Vagina (tissue), 2 donors: ENCODE measurements at places on chromosomes 12 and 14.

DNA sequence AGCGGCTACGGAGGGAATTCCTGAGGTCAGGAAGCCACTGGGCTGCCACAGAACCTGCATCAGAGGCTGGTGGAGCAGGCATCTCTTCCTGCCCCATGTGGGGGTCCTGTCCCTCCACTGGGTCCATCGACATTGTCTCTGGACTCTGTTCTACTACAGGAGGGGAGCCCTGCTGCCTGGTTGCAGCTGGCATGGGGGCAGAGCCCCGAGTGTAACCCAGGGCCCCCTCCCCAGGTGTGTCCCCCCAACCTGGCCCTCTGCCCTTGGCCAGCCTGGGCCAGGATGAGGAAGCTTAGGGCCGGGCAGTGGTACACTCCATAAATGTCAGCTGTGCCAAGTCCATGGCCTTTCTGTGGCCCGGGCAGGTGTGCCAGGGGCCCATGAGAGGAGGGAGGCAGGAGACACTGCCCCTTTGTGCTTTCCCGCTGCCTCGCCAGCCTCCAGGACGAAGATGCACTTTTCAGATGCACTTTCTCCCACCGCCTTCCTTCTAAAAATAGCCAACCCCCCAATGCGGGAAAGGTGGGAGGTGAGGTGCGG lies 4.0 kb upstream of the EXOC3L4 start:
- DNase-seq: no peak

DNA sequence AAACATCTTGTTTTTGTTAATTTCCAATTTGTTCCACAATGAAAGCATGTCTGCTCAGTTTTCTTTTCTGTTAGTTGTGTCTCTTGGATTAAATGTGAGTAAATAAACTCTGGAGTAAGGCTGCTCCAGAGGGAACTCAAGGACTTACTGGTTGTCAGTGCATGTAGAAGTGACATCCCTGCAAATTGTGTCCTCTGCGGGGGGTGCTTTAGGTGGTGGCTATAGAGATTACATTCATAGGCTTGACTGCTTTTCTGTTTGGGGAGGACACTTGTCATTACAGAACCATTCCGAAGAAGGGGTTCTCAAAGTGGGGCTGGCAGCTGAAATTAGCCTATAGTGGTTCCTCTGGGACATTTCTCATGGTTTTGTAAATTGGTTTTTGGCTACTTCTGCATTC lies 8.8 kb downstream of the TMTC2 start:
- no peak for DNase-seq

DNA sequence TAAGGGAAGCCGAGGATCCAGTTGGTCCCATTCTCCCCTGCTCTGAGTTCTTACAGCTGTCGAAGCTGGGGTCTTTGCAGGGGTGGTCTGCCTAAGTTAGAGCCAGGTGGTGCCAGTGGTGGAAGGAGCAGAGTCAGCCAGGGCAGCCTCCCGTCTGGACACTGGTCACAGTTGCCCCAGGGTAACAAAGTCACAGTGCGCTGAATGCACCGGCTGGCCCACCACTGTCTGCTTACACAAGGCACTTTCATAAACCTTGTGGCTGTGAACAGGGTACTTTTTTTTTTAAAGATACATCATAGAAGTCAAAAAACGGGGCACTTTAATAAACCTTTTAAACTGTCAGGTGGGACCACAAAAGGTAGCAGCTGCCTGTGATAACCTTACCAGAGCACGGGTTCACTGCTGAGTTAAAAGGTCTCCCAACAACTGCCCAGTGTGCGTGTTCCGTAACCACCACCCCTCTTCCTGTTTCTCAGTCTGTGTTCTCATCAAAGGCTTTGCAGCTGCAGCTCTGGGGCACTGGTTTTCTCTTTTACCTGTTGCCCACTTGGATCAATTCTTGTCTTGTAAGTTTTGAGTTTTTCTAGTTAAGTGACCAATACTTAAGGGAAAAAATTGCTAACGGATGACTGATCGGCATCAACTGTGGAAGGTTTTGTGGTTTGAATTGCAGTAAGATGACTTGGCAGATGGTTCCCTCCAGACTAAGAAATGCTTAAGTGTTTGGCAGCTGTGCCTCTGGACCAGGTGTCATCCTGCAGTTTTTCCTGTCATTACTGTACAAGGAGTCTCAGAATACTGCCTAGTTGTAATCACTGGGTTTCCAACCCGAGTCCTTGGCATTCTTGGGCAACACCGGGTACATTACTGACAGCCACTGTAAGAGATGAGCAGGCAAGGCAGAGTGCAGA lies 55.9 kb downstream of the DYNC1H1 start:
- no peak for DNase-seq

- no peak for DNase-seq
Observed at GRCh38 chr12:40843495-40843894, 151.3 kb downstream of the CNTN1 start.

DNA sequence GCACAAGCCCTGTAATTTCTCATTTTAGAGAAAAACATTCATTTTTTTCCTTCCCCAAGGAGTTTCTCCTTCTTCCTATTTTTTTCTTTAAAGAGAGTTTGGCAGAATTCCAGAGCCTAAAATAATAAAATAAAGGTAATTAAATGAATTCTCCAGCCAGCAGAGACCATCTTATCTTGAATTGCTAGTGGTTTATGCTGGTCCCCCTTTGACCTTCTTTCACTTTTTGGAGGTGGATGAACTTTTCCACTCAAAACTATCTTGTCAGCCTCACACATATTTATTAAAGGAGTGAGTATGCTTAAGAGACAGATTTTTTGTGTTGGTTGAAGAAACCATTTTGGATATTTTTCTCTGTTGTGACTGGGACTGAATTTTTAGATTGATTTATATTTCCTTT lies 47.6 kb downstream of the ADIPOR2 start:
- DNase-seq: no peak

GRCh38 chr14:98571104-98571503 lies 700.9 kb downstream of the BCL11B start:
- no peak for DNase-seq
